ENCODE measurements at places on chromosomes 5 and 9. TPM values are rescaled to one million over a fixed set of nuclear protein-coding genes. Genes with fewer than 3 reads are reported as not detected.

Gene ASPN
- total RNA-seq: 10.1 TPM

DNA sequence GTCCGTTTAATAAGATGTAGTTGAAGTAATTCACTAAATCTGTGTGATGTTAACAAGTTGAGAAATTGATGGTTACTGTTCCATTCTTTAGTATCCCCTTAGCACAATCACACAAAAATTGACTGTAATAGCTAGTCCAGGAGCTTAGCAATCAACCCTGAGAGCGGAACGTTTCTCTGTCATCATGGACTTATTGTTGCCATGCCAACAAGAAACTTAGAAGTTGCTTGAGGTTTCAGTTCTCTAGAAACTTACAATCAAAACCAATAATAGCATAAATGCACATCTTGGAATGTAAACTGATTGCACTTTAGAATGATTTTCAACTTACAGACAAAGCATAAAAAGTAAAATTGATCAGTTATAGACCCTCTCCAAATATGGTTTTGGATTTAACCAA, 125.4 kb upstream of the ANKH start:
- no peak for DNase-seq

Gene CCDC183
- 1.2 TPM for total RNA-seq

DNA sequence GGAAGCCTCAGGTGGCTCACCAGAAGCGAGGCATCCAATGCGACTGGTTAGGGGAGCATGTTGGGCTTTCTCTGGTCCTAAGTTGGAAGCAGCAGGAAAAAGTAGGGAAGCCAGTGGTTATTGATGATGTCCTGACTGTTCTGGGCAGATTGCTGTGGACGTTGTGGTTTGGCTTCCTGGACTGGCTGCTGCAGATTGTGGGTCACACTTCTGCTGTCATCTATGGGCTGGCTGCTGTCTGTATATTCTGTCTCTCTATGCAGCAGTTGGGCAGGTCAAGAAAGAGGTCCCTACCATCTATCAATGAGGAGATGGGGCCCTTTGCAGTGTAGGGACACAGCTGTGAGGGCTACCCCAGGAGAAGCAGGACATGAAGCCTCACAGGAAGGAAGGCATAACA, 13.5 kb upstream of the MARCHF6 start:
- no peak for DNase-seq

Gene FBXL7
- 29.2 TPM for total RNA-seq

- DNase-seq: no peak
Observed at GRCh38 chr9:93043122-93043521, 15.4 kb upstream of the SUSD3 start.

Gene IPO11
- total RNA-seq: 34.3 TPM

Gene SLC6A7
- total RNA-seq: not detected
